ENCODE measurements at places on chromosomes 2 and 18.

- no peak for DNase-seq
Measured at GRCh38 chr2:149068225-149068995, 29.9 kb downstream of the LYPD6B start.

- DNase-seq: no peak
Measured at GRCh38 chr18:12929477-12930083, 18.2 kb upstream of the SEH1L start.

- no peak for DNase-seq
Measured at GRCh38 chr18:3773303-3773702, 323.3 kb downstream of the TGIF1 start.

DNA sequence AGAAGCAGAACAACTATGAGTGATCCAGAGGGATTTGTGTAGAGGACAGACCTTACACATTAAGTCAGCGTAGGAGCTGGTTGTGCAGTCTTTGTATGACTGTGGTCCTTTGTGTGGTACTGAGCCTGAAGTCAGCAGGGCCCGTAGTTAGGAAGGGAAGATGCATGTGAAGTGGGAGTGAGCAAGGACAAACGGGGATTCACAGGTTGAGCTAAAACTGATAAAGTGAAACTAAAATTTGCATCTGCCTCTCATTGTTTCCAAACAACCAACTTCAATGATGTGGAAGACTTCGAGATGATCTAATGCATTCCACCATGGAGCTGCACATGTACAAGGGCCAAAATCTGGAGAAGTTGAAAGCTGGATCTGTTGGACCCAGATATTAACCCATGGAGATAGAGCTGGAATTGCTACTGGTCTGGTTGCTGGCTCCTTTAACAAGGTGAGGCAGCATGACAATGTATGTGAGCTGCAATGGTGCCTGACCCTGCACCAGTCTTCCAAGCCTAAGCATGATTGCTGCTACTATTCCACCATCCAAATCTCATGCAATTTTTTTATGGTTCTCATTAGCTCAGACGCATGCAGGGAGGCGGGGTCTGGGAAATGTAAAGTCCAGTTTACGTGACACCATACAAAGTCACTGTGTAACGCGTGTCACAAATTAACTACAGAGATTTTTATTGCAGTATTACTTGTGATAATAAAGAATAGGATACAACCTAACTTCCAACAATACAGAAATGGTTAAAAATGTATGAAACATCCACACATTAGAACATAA, 12.1 kb upstream of the CYBRD1 start:
- DNase-seq: no peak

DNA sequence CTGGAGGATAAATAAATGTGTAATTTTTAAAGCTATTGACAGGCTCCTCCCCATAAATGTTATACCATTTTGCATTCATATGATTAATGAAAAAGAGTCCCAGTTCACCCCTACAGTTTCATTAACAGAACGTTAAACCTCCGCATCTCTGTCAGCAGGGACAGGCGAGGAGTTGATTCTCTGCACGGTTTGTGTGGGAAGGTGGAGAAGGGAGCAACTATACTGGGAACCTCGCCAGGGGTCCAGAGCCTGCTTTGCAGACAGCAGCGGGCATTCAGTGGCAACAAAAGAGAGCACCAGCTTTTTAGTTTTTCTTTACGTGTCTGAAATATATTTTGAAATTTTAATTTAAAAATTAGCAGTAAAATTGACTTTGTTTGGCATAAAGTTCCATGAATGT, 101.4 kb downstream of the FARSB start:
- no peak for DNase-seq

- DNase-seq: no peak
Measured at GRCh38 chr2:237763812-237764211, 34.8 kb upstream of the RBM44 start.

- no peak for DNase-seq
Measured at GRCh38 chr2:10774394-10774793, 38.2 kb downstream of the PDIA6 start.

GRCh38 chr2:215780907-215781685, 232.3 kb downstream of the MREG start:
- DNase-seq: no peak

- DNase-seq: no peak
Measured at GRCh38 chr2:236625156-236625690, 55.6 kb downstream of the ACKR3 start.

DNA sequence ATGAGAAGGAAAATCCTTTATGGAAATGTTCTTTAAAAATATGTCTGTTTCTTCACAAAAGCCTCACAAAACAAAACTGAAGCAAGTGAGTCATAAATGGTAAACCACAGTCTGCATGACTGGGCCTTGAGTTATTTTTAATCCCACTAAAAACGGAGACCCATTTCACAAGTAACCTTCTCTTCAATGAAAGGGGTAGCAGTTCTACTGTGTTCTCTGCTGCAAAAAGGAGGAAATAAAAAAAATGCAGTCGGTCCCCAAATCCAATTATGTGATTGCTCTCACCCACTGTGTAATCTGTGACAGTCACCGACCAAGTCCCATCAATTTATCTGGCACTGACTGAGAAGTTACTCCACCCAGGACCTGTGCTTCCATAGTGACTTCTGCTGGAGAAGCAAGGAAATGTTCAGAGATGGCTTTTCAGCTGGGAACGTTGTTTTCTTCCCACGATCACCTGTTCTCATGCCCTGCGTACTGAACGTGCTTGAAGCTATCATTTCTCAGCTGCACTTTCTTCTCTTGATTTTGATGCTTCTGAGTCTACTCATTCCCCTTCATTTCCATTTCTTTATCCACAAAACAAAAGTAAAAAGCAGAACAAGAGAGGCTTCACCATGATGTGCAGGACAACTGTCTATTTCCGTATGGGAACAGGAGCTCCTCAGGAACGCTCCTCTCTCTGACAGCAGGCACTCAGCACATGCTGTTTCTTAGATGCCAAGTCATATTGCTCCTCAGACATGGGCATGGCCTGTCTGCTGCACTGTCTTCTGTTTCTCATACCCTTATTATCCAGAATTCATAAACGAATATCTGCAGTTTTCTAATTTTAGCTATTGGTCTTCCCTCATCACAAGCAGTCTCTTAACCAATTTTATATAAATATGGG, 80.0 kb upstream of the TMEM200C start:
- DNase-seq: peak; percentile 12

Data from Caki2 (cell line).